Spinal cord (tissue), 10 donors: ENCODE measurements at places on chromosomes 5 and 9. TPM values are rescaled to one million over a fixed set of nuclear protein-coding genes. Genes with fewer than 3 reads are reported as not detected.

- H3K4me3 ChIP-seq = no peak overlapping the region
- no peaks in the 10 kb centered on the region for H3K4me1 ChIP-seq
- DNase-seq = no peak
- H3K27me3 ChIP-seq = no peaks in the 10 kb centered on the region
Observed at GRCh38 chr5:101539315-101539714, 636.2 kb upstream of the ST8SIA4 start.

- H3K27ac ChIP-seq = no peak overlapping the region
- DNase-seq = no peak
- H3K36me3 ChIP-seq = no peaks in the 10 kb centered on the region
Observed at GRCh38 chr5:135137146-135137915, 103.3 kb upstream of the PITX1 start.

DMGDH gene
- polyA plus RNA-seq = 3.3 TPM

COL5A1 gene
- polyA plus RNA-seq = 79.4 TPM

DNA sequence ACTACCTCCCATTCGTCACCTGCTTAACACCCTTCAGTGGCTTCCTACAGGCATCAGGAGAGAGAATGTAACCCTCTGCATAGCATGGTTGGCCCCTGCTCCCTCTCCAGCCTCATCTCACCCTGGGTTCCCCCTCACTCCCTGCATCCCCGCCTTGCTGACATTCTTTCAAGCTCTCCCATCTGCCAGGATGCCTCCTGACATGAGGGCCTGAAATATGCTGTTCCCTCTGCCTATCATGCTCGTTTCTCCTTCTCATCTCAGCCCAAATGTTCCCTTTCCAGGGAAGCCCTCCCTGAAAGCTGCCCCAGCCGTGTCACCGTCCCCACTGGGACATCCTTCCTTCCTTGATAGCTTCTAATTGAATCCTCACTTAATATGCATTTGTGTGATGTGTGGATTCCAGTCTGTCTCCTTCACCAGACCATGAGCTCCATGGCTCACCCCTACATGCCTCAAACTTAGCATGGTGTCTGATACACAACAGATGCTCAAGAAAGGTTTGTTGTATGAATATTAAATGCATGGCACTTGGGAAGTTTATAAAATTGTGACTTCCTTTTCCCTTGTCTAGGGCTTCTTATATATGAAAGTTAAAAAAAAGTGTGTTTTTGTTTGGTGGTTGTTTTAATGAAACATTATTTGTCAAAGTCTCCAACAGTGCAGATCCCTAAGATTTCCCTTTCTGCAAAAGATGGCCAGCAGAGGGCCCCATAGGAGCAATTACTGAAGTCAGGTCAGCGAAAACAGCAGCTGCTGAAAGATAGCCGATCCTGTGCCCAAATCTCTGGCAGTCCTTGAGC lies 7.3 kb upstream of the C5orf58 start:
- H3K4me3 ChIP-seq = no peak overlapping the region
- no peak overlapping the region for H3K27ac ChIP-seq
- peaks cover 16% of the 10 kb centered on the region for H3K4me1 ChIP-seq
- no peaks in the 10 kb centered on the region for H3K36me3 ChIP-seq
- H3K27me3 ChIP-seq = no peaks in the 10 kb centered on the region

DNA sequence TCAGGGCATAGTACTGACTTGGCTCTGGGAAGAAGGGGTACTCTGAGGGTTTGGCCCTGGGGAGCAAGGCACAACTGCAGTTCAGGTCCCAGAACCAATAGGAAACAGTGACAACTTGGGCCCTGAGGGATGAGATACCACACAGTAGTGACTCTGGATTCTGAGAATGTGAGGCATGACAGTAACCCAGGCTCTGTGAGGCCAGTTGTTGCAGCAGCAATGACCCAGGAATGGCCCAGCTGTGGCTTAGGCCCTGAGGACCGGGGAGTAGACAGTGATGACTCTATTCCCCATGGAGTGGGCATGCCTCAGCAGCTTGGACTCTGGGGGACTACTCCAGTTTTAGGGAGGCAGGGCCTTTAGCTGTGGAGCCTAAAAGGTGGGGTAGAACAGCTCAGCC lies 21.5 kb upstream of the NFIL3 start:
- H3K4me3 ChIP-seq = no peak overlapping the region
- DNase-seq = no peak
- no peaks in the 10 kb centered on the region for H3K4me1 ChIP-seq

OR1Q1 gene
- not detected for polyA plus RNA-seq

DNA sequence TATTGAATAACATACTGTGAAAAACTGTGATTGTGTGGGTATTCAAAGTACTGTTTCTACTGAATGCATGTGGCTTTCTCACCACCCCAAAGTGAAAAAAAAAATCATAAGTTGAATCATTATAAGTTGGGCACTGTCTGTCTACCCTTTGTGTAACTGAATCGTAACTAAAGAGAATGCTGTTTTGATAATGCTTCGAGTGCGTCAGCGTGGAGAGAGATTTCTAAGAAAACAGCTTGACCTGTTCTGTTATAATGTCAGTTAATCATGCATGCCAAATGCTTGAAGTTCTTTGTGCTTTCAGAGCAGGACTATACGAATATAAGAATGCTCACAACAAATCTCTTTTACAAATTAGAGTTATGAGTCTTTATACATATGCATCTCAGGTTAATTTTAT lies 148.8 kb upstream of the SGCD start:
- H3K4me3 ChIP-seq = no peak overlapping the region
- H3K4me1 ChIP-seq = no peaks in the 10 kb centered on the region
- DNase-seq = no peak
- no peak overlapping the region for H3K27ac ChIP-seq
- H3K27me3 ChIP-seq = no peaks in the 10 kb centered on the region

- peaks cover 6% of the 10 kb centered on the region for H3K27me3 ChIP-seq
- H3K27ac ChIP-seq = no peak overlapping the region
- H3K4me1 ChIP-seq = peaks cover 55% of the 10 kb centered on the region
- no peak overlapping the region for H3K4me3 ChIP-seq
Observed at GRCh38 chr9:137067860-137068538, 2.4 kb downstream of the SAPCD2 start.

GRCh38 chr5:170307575-170308465 lies 10.2 kb upstream of the LCP2 start:
- DNase-seq = no peak
- H3K27ac ChIP-seq = peak overlapping the region; percentile 36
- no peaks in the 10 kb centered on the region for H3K27me3 ChIP-seq
- no peaks in the 10 kb centered on the region for H3K36me3 ChIP-seq
- no peak overlapping the region for H3K4me3 ChIP-seq

LIFR gene
- polyA plus RNA-seq = 68.2 TPM

GRCh38 chr5:134582941-134583340 lies 49.7 kb downstream of the SAR1B start:
- no peak overlapping the region for H3K27ac ChIP-seq
- H3K4me1 ChIP-seq = peaks cover 10% of the 10 kb centered on the region
- peaks cover 25% of the 10 kb centered on the region for H3K36me3 ChIP-seq
- H3K27me3 ChIP-seq = no peaks in the 10 kb centered on the region
- DNase-seq = no peak

DNA sequence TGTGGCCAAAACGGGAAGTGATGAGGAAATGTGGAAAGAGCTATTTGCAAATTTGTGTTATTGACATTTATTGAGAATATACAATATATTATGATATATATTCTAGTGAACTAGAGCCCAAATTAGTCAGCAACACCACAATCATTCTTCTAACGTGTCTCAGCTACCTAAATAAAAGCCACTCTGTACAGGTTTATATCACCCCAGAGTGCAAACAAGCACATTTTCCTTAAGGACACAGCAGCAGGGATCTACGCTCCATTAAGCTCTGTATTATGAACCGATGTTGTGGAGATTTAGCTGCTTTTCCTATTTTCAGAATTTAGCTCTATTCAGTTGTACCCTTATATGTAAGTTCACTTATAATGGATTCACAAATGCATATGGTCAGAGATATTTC lies 77.9 kb downstream of the CDH18 start:
- H3K36me3 ChIP-seq = no peaks in the 10 kb centered on the region
- H3K4me1 ChIP-seq = no peaks in the 10 kb centered on the region
- H3K4me3 ChIP-seq = no peak overlapping the region
- DNase-seq = no peak

SYNPO gene
- 14.9 TPM for polyA plus RNA-seq
